ENCODE measurements at places on chromosomes 2 and 18.

- DNase-seq = no peak
Measured at GRCh38 chr2:120802158-120802557, 66.5 kb downstream of the GLI2 start.

DNA sequence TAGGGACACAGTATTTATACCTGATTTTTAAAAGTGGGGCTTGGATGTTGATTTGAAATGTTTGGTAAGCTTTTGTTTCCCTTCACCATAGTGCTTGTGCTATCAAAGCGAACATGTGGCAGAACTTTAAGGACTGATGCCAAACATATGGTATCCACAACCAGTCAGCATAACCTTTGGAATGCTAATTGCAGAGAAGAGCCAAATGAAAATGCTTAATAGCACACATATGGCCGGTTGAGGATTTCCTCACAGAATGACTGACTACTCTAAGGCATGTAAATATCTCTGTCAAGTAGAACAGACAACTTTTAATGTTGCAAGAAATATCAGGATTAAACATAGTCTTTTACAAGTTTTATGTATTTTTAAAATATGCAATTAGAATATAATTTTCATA is 120.9 kb upstream of the COL3A1 start:
- DNase-seq = no peak

DNA sequence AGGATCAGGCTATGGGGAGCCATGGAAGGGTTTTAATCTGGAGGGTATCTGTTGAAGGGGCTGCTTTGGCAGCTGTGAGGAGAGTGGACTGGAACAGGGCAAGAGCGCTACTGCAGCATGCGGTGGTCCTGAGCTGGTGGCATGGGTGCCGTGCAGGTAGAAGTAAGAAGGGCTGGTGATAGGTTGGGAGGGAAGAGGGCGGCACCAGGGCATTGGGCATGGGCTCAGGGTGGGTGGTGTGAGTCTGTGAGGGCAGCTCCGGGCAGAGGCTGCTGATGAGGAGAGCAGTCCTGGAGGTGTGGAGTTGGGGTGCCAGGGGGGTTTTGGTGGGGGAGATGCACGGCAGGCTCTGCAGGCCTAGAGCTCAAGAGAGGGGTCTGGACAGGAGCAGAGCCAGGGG is 2.1 kb downstream of the ACTG2 start:
- no peak for DNase-seq

DNA sequence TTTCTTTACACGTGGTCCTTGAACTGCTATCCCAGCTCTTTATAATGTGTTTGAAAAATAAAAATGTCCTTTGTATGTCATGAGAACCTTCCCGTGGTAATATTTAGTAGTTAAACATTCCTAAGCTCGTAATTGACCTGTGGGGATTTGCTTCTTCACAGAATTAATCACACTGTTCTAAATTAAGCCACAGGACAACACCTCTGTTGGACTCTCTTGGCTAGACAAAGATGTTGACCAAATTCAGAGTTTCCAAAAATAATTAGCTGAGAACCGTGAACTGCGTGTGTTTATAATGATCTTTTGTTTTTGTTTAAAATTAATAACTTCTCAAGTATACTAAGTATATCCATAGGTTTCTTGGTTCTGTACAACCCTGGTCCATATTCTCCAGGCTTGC is 146.1 kb downstream of the GBX2 start:
- DNase-seq = no peak

DNA sequence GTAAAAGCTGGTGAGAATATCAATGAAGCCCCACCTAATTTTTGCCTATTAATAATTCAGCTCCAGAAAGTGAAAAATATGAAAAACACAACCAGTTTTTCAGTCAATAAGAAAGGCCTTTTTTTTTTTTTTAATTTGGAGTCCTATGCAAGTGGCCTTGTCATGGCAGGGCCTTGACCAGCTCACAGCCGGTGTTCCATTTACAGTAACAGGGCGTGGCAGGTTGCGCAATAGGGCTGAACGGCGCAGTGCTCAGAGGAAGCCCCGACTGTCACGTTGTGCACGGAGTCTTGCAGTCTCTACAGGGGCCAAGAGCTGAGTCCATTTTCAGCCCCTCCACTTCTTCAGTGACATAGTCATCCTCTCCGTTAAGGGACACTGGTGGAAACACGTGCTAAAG is 184.1 kb upstream of the FN1 start:
- no peak for DNase-seq
